NCI-H1694 treated with DMSO at 0.1 percent for 48 hours (cell line): ENCODE measurements at places on chromosomes 1 and 21.

DNA sequence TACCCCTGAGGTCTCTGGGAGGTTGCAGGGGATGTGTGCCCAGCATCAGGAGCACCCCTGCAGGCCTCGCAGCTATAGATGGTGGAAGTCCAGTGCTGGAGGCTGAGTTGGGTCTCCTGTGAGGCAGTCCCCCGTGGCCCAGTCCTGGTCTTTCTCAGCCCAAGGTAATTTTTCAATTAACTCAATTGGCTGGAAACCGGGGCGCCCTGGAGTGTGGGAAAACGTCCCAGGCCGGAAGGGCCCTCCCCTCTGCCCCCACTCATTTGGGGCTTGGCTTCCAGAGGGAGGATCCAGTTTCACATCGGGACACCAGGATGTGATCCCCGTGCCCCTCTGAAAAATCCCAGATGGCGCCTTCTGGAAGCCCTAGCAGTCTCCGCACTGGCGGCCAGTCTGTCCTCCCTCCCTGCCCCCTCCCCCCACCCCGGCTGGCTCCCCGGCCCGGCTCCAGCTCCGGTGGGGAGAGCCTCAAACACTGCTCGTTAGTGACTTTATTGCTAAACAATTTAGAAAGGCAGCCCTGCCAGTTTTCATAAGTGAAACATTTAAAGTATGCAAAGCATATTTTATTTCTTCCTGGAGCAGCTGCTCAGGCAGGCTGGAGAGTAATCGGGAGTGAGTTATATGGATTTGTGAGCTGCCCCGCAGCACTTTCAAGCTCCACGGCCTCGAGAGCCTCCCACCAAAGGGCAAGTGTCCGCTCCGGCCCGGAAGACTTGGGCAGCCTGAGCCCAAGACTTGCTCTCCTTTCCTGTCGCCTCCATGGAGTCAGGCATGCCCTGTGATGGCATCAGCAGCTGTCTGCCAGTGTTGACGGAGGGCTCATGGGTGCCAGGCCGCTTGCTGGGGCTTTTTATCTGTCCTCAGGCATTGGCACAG is 208.2 kb upstream of the TMEM51 start:
- DNase-seq, result peak; percentile 75

GRCh38 chr1:169072945-169073725 is 33.4 kb upstream of the ATP1B1 start:
- no peak for DNase-seq

DNA sequence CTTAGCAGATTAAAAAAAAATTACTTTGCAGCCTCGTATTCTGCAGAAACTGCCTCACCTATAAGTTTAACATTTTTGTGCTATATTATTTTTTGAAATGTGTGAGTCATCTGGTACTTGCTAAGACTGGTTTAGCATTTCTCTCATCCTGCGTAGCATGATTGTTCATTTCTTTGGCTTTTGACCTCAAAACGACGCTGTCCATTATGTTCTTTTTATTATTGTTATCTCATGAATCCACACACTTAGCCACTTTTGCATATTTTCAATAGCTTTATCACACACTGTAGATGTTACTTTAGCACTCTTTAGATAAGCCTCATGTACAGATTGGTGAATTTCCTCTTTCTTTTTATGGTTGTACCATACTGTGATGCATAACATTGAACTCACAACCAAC is 1004.9 kb upstream of the NCAM2 start:
- no peak for DNase-seq

GRCh38 chr1:227255086-227255732 is 63.1 kb downstream of the CDC42BPA start:
- DNase-seq, result no peak

- no peak for DNase-seq
Observed at GRCh38 chr1:232130815-232131480, 499.0 kb downstream of the SIPA1L2 start.

- no peak for DNase-seq
Observed at GRCh38 chr21:45078371-45078770, 4.0 kb downstream of the ADARB1 start.

DNA sequence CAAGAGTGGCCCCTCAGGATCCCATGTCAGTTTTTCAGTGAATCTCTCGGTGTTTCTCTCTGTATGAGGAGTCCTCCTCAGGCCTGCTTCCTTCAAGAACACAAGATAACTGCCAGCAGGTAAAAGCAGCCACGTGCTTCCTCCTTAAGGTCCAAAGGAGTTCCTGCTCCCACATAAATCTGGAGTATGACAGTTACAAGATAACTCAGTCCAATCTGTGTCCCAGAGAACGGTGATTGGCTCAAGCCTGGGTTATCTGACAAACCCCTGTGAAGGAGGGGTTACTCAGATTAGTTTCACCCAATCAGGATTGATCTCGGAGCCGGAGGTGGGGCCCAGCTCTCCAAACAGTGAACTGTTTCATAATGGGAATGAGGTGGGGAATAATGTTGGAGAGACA is 5.8 kb upstream of the ANKRD13C start:
- no peak for DNase-seq

DNA sequence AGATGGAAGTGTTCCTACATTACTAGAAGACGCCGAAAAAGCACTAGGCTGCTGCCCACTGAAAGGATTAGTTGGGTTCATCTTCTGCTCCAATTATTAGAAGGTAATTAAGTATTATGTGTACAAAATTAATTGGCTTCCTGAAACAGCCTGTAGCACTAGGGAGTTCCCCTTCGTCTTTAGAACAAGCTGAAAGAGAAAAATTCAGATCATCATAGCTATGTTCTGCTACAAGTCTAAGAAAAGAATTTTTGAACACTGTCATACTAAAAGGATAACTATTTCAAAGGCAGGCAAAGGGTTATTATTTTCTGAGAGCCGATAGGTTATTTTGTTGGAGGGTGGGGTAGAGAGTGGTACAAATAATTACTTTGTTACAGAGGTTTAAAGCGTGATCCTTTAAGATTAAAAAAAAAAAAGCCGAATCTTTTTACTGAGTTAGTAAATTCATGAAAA is at the start of gene MCM3AP:
TSS of gene MCM3AP (minus strand) at position 406 of the 456 bp plus-strand sequence. CDS start at position 81, 325 bp downstream.
- no peak for DNase-seq

GRCh38 chr1:229093609-229094336 is 177.1 kb upstream of the RAB4A start:
- DNase-seq, result no peak

DNA sequence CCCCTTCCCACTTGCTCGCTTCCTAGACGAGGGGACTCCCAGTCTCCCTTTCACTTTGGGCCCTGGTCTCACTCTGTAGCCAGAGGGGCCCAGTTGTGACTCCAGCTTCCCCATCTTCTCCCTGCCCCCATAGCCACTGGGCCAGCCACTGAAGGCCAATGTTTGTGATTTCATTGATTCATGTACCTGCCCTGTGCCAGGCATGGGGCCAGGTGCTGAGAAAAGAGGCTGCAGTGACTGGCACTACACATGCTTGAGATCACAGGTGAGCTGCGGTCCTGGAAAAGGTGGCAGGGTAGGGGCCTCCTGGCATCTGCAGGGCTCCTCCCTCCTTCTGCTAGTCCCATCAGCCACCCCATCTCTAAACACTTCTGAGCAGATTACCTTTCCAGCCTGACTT is 345.3 kb upstream of the VAMP3 start:
- DNase-seq, result no peak

- DNase-seq, result no peak
Observed at GRCh38 chr21:33228455-33228854, 1.3 kb upstream of the IFNAR2 start.
